ENCODE measurements at places on chromosomes 13 and 19.
A peak's percentile ranks its signal among the peaks of the same experiment; 100 is the strongest.

GRCh38 chr19:10864538-10864899 lies 6.8 kb upstream of the CARM1 start:
- DNase-seq: peak; percentile 56

DNA sequence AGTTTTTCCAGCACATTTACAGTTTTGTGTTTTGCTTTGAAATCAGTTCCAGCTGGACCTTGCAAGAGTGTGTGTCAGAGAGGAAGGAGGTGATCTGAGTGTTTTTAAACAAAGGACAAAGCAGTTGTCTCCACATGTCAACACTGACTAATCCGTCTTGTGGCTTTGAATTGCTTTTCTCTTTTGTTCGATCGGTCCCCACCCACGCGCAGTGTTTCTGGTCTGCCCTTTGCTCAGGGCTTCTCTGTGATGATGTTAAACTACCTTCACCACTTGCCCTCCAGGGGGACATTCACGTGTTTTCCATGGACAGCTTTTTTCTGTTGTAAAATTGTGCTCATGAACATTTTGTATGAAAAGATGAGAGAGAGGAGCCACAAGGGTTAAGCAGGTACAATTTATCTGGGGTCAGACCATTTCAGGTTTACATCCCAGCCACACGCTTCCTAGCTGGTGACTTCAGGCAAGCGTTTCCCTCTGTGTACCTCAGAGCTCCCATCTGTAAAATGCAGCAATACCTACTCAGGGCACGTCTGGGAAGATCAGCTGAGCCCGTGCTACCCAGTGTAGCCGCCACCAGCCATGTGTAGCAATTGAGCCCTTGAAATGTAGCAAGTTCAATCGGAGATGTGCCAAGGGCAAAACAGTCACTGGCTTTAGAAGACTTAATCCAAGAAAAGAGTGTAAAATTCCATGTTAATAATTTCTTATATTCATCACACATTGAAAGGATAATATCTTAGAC lies 13.5 kb upstream of the PLA2G4C start:
- no peak for DNase-seq

- no peak for DNase-seq
Measured at GRCh38 chr19:49890349-49891311, 6.1 kb downstream of the IL4I1 start.

- no peak for DNase-seq
Measured at GRCh38 chr19:2720777-2721569, at the start of gene DIRAS1. Gene DIRAS1, minus strand, starts transcription at chr19:2721372. Its CDS starts 3,566 bp downstream, at chr19:2717806.

- no peak for DNase-seq
Measured at GRCh38 chr13:38530492-38530891, 156.4 kb upstream of the FREM2 start.

GRCh38 chr13:31629085-31629780 lies 110.1 kb upstream of the RXFP2 start:
- DNase-seq: no peak
